ENCODE measurements at places on chromosomes 7 and 10.

DNA sequence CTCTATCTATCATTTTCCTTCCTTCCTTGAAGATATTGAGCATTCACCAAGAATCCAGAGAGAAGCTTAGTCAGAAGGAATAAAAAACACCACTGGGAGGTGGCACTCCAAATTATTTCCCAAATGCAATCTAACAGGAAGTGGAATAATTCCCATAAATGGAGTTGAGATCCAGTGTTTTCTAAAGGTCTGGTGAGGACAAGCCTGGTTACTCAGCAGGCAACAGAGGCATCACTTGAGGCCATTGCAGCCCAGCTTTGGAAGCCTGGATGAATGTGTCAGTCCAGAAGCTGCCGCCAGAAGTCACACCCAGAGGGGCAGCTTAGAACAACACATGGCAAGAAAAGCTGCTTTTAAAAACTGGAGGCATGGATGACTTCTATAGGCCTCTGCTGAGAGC, 288.9 kb upstream of the KLF6 start:
- DNase-seq = peak; percentile 93

GRCh38 chr10:111998728-111999127, 184.8 kb downstream of the GPAM start:
- no peak for DNase-seq

GRCh38 chr7:22781230-22781711, 41.4 kb downstream of the TOMM7 start:
- DNase-seq = peak; percentile 81

- DNase-seq = peak; percentile 9
Measured at GRCh38 chr10:6445671-6446316, 134.3 kb downstream of the PRKCQ start.

- no peak for DNase-seq
Measured at GRCh38 chr10:64365663-64366062, 844.5 kb downstream of the REEP3 start.

DNA sequence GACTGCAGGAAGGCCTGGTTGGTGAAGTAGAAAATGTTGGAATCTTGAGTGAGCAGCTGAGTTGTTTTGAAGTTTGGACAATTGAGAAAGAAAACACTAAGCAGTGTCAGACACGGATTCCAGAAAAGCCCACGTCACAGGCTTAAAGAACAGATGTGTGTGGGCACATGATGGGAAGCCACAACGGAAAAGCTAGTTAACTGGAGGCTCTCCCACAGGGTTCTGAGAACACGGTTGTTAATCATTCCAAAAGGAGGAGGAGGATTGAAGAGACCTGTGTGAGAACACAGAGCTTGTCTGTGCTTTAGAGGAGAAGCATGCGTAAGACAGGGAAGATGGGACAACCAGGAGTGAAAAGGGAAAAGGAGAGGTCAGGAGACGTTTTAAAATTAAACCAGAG, 42.6 kb downstream of the SHH start:
- DNase-seq = peak; percentile 75

GRCh38 chr7:152989889-152990380, 230.4 kb downstream of the ACTR3B start:
- peak; percentile 3 for DNase-seq

DNA sequence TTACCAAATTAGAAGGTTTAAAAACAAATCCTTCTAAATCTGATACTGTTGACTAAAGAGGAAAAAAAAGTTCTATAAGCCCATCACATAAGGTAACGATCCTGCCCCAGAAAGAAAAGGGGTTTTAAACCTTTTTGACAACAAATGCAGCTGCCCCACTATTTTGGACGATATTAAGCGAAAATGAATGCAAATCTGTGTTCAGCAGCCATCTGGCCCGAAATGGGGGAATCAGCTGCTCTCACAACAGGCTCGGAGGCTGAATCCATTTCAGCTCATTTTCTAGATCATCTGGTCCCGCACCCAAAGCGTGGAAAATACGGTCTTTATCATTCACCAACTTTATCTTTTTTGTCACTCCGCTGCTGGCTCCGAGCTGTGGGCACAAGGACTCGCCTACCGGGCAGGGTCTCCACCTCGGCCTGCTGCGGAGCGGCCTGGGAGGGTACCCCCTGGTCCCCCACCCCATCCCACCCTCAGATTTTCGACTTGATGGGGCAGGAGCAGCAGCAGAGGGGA, 2.4 kb upstream of the EBF3 start:
- DNase-seq = no peak

- DNase-seq = no peak
Measured at GRCh38 chr10:124318811-124319210, 99.9 kb downstream of the OAT start.

- DNase-seq = no peak
Measured at GRCh38 chr7:134787720-134788119, 8.3 kb downstream of the CALD1 start.

DNA sequence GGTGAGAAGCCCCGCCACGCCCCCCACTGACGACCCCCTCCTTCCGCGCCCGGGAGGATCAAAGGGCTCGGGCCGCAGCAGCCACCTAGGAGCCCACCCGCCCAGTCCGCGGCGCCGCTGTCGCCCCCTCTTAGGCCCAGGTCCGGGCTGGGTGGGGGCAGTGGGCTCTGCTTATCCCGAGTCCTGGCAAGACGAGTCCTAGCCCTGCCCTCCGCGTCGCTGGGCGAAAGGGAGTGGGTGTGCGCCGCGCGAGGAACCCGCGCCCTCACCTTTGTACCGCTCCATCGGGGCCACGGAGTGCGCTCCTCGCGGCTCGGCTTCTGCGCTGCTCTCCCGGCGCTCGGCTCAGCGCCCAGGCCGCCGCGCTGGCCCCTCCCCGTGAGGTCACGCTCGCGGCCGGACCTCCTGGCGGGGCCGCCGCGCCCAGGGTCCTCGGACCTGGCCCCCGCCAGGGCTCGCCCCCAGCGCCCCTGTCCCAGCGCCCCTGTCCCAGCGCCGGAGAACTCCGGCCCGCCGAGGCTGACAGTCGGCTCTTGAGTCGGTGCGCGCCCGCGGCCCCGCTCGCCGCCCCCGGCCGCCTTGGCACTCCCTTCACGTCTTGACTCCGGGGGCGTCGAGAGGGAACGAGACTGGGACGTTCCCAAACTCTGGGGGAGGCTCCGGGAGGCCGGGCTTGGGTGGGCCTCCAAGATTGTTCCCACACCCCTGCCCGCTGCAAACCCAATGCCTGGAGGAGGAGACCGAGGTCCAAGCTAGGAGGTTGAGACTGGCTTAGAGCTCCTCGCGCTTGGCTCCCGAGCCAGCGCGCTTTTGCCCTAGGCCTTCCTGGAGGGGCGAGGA, at the start of gene AFAP1L2:
Gene AFAP1L2, minus strand, starts transcription at position 332 of the 840 bp plus-strand sequence. Its CDS starts 47 bp downstream, at position 285.
- DNase-seq = no peak

GRCh38 chr10:48272682-48273081, 1.8 kb downstream of the FRMPD2 start:
- DNase-seq = no peak

DNA sequence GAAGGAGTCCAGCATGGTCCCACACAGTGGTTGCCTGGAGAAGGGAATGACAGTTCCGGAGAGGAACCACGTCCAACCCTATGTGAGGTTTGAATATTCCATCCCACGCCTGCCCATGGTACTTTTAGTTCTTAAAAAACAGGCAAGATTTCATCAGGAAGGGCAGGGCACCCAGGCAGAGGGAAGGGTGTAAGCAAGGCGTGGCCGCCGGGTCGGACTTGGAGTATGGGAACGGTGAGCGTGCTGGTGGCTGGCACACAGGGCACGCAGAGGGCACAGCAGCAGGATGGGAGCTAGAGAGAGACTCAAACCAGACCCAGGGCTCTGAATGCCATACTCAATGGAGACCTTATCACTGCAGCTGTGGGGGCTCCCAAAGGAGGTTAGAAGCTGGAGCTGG, 34.3 kb downstream of the FAM53B start:
- no peak for DNase-seq

GRCh38 chr7:46387646-46388045, 466.6 kb upstream of the IGFBP3 start:
- DNase-seq = peak; percentile 73

DNA sequence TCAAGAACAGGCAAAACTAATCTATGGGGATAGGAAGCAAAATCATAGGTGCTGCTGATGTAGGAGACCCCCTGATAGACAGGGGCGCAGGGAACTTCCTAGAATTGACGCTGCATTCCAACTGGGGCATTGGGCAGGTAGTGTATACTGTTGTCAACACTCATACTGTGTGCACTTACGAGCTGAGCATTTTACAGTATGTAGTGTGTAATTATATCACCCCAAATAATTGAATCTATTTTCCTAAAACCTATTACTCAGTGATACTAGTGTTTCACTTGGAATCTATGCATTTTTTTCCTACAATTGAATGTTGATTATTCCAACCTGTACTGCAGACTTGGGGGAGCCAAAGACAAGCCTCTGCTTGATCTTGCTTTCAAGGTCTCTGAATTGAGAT, 207.0 kb upstream of the PRKCQ start:
- no peak for DNase-seq

GRCh38 chr10:78248651-78249464, 215.2 kb downstream of the RPS24 start:
- peak; percentile 74 for DNase-seq

GRCh38 chr10:20707251-20707650, 189.9 kb downstream of the NEBL start:
- no peak for DNase-seq

- DNase-seq = peak; percentile 43
Measured at GRCh38 chr10:132411561-132412253, 14.7 kb downstream of the PWWP2B start.

DNA sequence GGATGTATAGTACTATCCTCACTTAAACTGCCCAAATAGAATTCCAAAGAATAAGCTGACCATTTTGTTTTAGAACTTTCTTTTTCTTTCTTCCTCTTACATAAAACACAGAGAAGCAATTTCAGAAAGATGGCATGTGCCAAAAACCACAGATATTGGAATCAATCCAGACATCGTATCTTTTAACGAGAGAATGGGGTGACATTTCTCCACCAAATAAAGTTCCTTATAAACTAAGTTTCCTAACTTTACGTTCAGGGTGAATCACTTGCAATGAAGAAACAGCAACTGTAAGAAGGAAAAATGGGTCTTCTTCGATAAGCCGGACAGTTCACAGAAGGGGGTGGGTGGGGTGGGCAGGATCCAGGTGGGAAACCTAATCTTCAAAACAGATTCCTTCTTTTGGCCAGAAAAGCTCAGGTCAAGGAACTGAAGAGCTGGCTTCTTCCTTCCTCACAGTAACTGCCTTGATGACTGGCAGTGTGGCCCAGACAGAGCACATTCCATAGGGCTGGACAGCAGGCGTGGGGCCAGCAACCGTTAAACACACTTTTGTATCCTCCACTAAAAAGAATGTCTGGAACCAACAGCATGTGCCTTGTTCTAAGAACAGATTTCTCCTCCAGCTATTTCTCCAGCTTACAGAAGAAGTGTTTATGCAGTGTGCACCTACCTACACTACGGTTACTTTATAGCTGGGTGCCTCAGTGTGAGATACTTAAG, 31.5 kb downstream of the CREB3L2 start:
- peak; percentile 87 for DNase-seq

GRCh38 chr10:125054669-125055268, 105.6 kb downstream of the CTBP2 start:
- peak; percentile 69 for DNase-seq

DNA sequence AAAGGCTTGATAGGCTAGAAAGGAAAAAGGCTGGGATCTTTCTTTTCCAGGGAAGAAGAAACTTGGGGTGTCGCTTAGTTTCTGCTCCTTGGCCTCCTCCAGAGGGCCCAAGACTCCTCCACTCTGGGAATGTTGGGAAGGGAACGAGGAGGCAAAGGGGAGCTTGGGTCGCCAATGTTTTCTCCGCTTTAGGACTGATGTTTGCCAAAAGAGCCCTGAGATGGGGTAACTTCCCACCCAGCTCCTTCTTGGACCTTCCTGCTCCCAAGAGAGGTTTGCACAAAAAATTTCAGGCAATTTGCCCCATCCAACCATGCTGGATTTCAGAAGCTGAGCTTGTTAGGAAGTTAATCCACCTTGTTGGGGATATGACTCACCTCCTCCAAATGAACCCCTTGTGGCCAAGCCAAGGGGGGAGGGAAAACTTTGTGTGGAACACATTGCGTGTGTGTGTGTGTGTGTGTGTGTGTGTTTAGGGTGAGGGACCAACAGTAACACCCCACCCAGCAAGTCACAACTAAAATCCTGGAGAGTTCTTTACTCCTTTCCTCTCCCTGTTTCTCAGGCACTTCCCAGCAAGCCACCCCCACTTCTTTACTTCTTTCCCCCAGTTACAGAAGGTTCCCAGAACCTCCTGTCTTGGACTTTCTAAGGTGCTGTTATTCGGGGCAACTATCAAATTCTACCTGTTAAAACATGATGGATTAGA, 8.7 kb upstream of the HOXA2 start:
- peak; percentile 76 for DNase-seq

DNA sequence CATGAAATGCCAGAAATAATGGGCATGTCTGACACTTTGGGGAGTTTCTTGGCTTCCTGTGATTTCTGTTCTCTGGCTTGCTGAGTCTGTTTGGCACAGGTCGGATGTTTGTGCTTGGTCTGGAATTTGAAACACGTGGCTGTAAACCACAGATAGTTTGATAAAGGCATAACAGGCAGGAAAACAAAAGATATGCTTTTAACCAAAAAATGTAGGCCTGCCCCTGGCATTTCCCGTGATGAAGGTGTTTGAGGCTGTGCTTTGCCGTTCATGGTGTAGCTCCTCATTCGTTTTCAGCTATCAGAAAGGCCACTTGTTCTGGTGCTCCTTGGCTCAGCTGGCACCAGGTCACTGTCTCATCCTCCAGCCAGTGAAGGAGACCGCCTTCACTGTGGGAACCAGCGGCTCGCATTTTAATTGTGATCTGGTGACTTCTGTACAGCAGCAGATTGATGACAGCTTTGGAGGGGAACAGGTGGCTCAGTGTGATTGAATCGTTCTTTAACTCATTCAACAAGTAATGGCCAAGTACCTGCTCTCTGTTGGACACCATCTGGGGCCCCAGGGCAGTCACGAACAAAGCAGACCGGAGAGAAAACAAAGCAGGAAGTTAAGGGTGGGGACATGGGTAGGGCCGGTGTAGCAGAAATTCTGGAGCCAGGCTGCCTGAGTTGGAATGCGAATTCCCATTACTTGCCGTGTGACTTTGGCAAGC, 111.5 kb downstream of the CCNY start:
- DNase-seq = peak; percentile 61

- DNase-seq = peak; percentile 30
Measured at GRCh38 chr7:107002126-107002525, 42.4 kb upstream of the PRKAR2B start.
